ENCODE measurements at places on chromosomes 2 and 18.

DNA sequence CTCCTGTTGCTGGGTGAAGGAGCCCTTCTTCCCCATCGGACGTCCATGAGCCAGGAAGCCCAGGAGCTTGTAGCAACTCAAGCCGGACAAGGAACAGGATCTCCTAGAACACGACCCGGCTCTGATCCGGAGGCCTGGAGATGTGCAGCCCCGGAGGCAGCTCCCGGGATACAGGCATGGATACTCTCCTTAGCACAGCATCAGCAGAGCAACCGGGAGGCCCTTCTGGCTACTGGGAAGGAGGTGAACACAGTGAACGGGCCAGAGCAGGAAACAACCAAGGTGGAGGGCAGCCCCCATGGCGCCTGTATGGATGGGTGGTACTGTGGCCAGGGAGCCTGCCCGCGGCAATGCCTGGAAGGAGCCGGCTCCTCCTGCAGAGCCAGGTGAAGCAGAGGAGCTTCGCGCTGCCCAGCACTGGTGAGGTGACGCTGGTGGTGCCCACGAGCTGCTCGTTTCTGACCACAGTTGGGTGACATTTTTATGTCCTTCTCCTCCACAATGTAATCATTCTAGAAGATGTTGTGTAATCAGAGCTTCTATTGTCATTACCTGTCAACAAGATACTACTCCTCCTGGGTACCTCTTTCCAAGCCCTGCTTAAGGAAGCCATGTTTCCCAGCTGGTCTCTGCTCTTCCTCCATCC is 94.3 kb downstream of the TWIST2 start:
- no peak for DNase-seq

DNA sequence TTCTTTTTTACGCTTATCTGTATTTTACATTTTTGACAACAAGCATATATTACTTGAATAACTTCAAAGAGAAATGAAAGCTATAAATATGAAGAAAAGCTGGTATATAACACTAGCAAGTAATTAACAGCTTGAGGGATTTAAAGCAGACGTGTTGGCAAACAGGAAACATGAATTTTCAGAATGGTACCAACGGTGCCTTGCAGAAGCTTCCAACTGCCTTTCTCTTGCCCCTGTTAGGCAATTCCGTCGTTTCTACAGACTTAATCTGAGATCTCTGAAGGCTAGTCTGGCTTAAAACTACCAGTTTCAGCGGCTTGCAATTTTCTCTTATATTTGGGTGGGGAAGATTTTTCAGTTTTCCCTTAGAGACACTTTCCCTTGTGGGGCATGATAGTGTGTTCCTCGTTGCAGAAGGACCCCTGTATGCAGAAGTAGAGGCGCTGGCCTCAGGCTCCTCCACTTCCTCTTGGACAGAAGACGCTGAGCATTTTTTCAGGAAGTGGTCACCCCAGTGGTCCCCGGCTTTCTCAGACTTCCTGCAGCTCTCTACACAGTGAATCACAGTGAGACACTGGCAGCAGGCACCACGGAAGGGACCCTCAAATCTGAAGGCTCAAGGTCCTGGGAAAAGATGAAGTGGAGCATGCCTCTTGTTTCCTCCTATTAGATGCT is 56.2 kb upstream of the SLC16A14 start:
- DNase-seq, result no peak

DNA sequence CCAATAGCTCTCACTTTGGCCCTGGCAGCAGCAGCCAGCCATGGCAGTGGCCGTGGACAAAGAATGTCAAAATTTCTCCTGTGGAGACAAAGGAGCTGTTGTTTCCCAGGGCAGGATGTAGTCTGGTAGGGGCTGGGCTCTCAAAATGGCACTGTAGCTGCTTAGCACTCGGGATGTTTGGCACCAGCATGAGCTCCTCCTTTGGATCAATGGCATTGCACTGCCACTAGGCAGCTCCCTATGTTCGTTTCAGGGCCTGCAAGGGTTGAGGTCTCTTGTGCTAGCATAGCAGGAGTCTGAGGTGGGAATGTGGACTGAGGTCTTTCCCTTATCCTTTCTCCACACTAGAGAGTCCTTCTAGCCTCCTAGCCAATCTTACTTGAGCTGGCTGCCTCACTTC is 948.8 kb upstream of the FAM98A start:
- DNase-seq, result no peak

GRCh38 chr2:174902506-174903263 is 102.5 kb downstream of the CHN1 start:
- no peak for DNase-seq

DNA sequence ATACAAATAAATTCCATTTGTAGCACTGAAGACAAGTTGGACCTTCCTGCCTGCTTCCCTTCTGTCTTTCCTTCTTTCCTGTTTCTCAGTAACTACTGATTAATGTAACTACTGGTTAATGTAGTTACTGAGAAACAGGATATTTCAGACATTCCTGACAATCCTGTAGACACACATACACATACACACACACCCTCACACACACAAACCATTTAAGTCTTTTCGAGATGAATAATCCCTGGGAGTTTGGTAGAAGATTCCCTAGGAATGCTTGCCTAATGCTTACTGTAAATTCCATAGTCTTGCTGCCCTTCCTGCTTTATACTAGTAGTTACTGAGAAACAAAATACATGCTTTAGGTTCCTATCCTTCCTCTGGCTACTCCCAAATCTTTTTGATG is 83.9 kb downstream of the PIK3C3 start:
- no peak for DNase-seq

- DNase-seq, result peak; percentile 89
Observed at GRCh38 chr18:59249199-59249774, 24.0 kb downstream of the RAX start.

GRCh38 chr2:128791985-128792320 is 473.3 kb upstream of the HS6ST1 start:
- DNase-seq, result no peak

DNA sequence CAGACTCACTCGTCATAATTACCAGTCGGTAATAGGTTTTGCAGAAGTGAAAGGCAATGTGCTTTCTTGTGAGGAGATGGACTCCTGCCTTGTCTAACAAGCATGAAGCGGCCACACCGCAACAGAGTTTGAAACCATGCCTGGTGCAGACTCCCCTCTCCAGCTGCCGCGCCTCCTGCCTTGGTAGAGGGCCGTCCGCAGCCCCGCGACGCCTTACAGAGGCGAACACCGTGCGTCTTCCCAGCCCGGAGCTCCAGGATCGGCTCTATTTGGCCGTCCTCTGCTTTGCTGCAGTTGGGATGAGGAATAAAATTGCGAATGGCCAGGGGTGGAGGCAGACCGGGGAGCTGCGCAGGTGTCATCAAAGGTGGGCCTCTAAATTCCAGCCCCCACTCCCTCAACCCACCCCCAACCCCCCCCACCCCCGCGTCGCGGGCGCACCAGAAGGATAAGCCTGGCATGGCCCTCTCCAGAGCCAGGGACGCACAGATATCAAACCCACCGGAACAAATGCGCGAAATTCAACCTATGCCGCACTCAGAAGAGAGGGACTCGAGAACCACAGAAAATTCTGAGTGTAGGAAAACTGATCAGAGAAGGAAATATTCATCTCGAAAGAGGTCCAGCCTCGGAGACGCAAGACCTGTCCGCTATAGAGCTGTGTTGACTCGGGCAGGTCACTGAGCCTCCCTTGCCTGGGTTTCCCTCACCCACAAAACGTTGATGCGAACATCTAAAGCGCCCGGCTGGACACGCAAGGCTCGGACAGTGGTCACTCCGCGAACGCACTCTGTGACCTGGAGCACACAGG is 1.1 kb downstream of the TRABD2A start:
- DNase-seq, result no peak

GRCh38 chr18:25282282-25282681 is 69.7 kb downstream of the ZNF521 start:
- no peak for DNase-seq

- no peak for DNase-seq
Observed at GRCh38 chr2:168138901-168139300, 108.5 kb downstream of the STK39 start.

GRCh38 chr2:72544554-72544953 is 281.3 kb downstream of the EXOC6B start:
- no peak for DNase-seq

DNA sequence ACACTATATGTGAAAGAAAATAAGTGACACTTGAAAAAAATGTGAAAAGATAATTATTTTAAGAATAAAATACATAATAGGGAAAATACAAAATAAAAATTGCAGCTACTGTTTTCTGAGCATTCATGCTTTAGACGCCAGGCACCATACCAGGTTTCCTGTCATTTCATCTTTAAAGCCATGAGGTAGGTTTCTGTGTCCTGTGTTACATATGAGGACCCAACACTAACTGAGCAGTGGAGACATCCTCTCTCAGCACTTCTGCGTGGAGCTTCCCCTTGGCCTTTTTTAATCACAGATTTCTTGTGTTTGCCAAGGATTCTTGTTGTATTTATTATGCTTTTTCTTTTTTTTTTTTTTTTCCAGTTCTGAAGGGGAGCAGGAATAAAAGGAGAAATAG is 117.3 kb downstream of the FAM117B start:
- DNase-seq, result no peak

GRCh38 chr2:237068005-237068576 is 17.6 kb upstream of the COPS8 start:
- DNase-seq, result no peak

DNA sequence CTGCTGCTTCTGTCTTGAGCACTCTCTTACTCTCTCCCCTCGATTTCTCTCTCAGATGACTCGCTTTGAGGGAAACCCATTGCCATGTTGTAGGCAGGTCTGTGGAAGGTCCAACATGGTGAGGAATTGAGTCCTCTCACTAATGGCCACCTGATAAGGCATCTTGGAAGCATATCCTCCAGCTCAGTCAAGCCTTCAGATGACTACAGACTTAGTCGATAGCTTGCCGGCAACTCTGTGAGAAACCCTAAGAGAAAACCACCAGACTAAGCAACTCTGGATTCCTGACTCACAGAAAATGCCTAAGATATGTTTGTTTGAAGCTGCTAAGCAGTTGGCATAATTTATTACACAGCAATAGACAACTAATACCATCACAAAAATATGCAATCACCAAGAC is 51.2 kb downstream of the WDR75 start:
- no peak for DNase-seq

GRCh38 chr2:197073270-197073669 is 146.8 kb upstream of the PGAP1 start:
- no peak for DNase-seq

- no peak for DNase-seq
Observed at GRCh38 chr18:56028514-56028913, 440.5 kb upstream of the TCF4 start.

DNA sequence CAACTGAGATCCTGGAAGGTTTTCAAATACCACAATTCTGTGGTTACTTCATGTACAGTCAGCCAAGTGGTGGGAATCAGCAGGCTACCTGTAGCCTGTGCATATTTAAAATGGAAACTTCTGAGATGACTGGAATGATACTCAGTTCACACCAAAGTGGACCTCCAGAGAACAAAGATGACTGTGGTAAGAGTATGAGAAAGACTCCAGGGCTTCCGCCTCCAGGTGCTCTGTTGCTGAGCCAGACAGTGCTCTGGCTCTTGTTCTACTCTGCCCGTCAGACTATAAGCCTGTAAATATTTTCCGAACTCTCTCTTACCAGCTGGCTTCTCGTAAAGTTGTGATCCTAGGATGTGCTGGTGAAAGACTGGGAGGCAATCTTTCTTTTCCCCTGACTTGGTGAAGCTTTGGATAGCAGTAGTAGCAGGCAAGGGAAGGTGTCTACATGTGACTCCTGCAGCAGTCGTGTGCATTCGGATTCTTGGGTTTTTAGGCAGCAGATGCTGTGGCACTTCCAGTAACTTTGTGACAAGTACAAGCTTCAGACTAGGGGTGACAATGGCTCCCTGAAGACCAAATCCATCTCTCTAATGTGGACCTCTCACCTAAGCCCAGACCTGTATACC is 23.1 kb downstream of the ST3GAL5 start:
- no peak for DNase-seq

DNA sequence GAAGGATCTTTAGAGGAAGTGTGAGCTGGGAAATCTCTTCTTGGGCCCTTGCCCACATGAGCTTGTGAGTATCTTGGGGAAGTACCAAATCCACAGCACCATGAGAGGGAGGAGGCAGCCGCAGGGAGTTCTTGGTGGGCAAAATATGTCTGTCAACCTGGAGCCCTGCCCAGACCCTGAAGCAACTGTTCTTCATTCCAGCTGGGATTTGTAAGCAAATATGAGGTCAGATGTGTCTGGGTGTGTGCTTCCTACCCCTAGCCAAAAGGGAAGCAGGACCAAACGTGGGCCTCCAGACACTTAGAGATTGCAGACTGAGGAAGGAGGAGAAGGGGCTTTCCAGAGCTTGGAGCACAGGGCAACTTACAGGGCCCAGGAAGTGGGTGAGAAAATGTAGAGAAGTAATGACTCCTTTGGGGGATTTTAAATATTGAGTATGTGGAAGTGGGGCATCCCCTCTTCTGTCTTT is 41.9 kb downstream of the TMEM247 start:
- DNase-seq, result peak; percentile 61

GRCh38 chr2:237122214-237122666 is 36.6 kb downstream of the COPS8 start:
- DNase-seq, result peak; percentile 30

DNA sequence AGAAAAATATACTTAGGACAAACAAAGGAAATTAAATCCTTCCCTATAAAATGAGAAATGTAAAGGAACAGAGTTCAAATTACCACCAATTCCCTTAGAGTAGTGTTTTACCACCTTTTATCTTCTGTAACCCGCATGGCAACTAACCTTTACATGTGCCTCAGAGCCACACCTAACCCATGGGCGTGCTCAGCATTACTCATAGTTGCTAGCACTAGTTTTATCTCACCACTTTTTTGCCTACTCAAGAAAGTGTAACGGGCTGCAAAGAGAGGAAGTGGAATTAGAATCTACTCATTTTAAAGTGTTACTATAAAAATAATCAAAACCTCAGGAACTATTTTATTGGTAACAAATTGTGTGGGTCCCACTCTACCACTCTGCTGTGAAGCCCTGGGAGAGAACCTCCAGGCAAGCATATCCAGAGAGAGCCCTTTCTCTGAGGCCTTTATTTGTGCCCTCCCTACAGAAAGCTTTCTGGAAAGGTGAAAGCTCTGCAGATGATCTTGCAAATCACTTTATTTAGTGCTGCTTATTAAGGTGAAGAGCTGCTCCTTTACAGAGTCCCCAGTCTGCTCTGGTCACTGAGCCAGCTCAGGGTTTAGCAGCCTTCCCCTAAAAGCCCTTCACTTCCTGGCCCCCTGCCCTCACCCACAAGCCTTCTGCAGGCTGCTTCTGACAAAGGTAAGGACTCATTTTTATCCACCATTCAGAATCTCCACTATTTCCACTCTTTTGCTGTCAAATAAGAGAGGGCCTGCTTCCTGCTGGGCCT is 98.8 kb downstream of the TRABD2A start:
- DNase-seq, result no peak

GRCh38 chr2:239858179-239858578 is 167.0 kb downstream of the NDUFA10 start:
- DNase-seq, result no peak

All from hindlimb muscle (tissue), 1 donor.